Subcutaneous preadipocyte (primary cell): ENCODE measurements at places on chromosomes 7 and 10. TPM values are rescaled to one million over a fixed set of nuclear protein-coding genes. Genes with fewer than 3 reads are reported as not detected.

The SPDYE6 gene
- not detected in 2 replicates for total RNA-seq

The LRRC18 gene
- not detected in 2 replicates for total RNA-seq

The MALRD1 gene
- 0.20 and 0.37 TPM in 2 replicates for total RNA-seq

The ADCK2 gene
- 22.1 and 25.7 TPM in 2 replicates for total RNA-seq

The MRPS33 gene
- 26.0 and 30.1 TPM in 2 replicates for total RNA-seq

The ZNF277 gene
- 31.5 and 37.5 TPM in 2 replicates for total RNA-seq

The ANKRD2 gene
- total RNA-seq: 1.8 and 2.9 TPM in 2 replicates

The SPDYE2B gene
- not detected in 2 replicates for total RNA-seq

The ORC5 gene
- total RNA-seq: 25.0 and 28.7 TPM in 2 replicates

The TWIST1 gene
- 45.0 and 77.2 TPM in 2 replicates for total RNA-seq

The ICA1 gene
- 0.39 and 0.73 TPM in 2 replicates for total RNA-seq

The GPR85 gene
- 1.8 and 2.3 TPM in 2 replicates for total RNA-seq

The ASIC3 gene
- total RNA-seq: 0.20 and 0.37 TPM in 2 replicates

The TFPI2 gene
- total RNA-seq: 53.3 and 369 TPM in 2 replicates

The ADRA2A gene
- 1.5 TPM in 1 of 2 replicates, not detected in the other for total RNA-seq

The ANLN gene
- total RNA-seq: 98.8 and 173 TPM in 2 replicates

The PTPRE gene
- total RNA-seq: 1.2 and 2.9 TPM in 2 replicates

The PTEN gene
- total RNA-seq: 140 and 146 TPM in 2 replicates

The FAM221A gene
- total RNA-seq: 0.78 and 1.8 TPM in 2 replicates

The SLC16A12 gene
- total RNA-seq: under 0.01 and 0.20 TPM in 2 replicates

The AOAH gene
- not detected in 2 replicates for total RNA-seq

The ITGB8 gene
- 0.39 and 11.8 TPM in 2 replicates for total RNA-seq

The LIPK gene
- total RNA-seq: not detected in 2 replicates

The IGFBP1 gene
- under 0.01 and 0.59 TPM in 2 replicates for total RNA-seq

The EXOC4 gene
- 92.3 and 101 TPM in 2 replicates for total RNA-seq

The PRSS37 gene
- not detected in 2 replicates for total RNA-seq

The CYP26C1 gene
- total RNA-seq: under 0.01 TPM in 2 replicates

The ATOH7 gene
- total RNA-seq: under 0.01 TPM in 1 of 2 replicates, not detected in the other

The CCDC126 gene
- total RNA-seq: 5.1 and 7.0 TPM in 2 replicates

The GPR141 gene
- not detected in 2 replicates for total RNA-seq

The NUTM2D gene
- 0.78 and 1.1 TPM in 2 replicates for total RNA-seq

The CTAGE15 gene
- total RNA-seq: not detected in 2 replicates

The PALD1 gene
- 0.20 TPM in 1 of 2 replicates, not detected in the other for total RNA-seq

The TRIM56 gene
- total RNA-seq: 6.2 and 12.3 TPM in 2 replicates

The TEX47 gene
- not detected in 2 replicates for total RNA-seq

The TFR2 gene
- total RNA-seq: under 0.01 and 0.20 TPM in 2 replicates

The UPK3B gene
- total RNA-seq: 0.39 TPM in 1 of 2 replicates, not detected in the other

The GNGT1 gene
- total RNA-seq: not detected in 2 replicates

The PWWP2B gene
- total RNA-seq: 10.3 and 12.1 TPM in 2 replicates

The GTF2I gene
- 100 and 105 TPM in 2 replicates for total RNA-seq

The MAGI2 gene
- total RNA-seq: 9.2 and 10.8 TPM in 2 replicates

The WDFY4 gene
- total RNA-seq: not detected in 2 replicates

The CAV2 gene
- 91.5 and 105 TPM in 2 replicates for total RNA-seq

The NUTM2E gene
- total RNA-seq: under 0.01 TPM in 1 of 2 replicates, not detected in the other

The CAMK1D gene
- total RNA-seq: 2.3 and 3.7 TPM in 2 replicates

The TCAF1 gene
- total RNA-seq: 37.1 and 38.1 TPM in 2 replicates

The SH2D4B gene
- total RNA-seq: not detected in 2 replicates

The STOX1 gene
- under 0.01 TPM in 2 replicates for total RNA-seq

The CLIP2 gene
- 42.6 and 52.8 TPM in 2 replicates for total RNA-seq

The CCDC136 gene
- total RNA-seq: 6.6 and 10.6 TPM in 2 replicates

The ASB10 gene
- total RNA-seq: not detected in 2 replicates

The CCAR1 gene
- total RNA-seq: 41.9 and 52.8 TPM in 2 replicates

The RAPGEF5 gene
- total RNA-seq: 0.37 and 2.2 TPM in 2 replicates

The PAX4 gene
- not detected in 2 replicates for total RNA-seq

The FXYD4 gene
- total RNA-seq: not detected in 2 replicates

The ATXN7L1 gene
- 11.4 and 12.3 TPM in 2 replicates for total RNA-seq

The STK31 gene
- not detected in 2 replicates for total RNA-seq
